ENCODE measurements at places on chromosomes 2 and 18.
A peak's percentile ranks its signal among the peaks of the same experiment; 100 is the strongest.

DNA sequence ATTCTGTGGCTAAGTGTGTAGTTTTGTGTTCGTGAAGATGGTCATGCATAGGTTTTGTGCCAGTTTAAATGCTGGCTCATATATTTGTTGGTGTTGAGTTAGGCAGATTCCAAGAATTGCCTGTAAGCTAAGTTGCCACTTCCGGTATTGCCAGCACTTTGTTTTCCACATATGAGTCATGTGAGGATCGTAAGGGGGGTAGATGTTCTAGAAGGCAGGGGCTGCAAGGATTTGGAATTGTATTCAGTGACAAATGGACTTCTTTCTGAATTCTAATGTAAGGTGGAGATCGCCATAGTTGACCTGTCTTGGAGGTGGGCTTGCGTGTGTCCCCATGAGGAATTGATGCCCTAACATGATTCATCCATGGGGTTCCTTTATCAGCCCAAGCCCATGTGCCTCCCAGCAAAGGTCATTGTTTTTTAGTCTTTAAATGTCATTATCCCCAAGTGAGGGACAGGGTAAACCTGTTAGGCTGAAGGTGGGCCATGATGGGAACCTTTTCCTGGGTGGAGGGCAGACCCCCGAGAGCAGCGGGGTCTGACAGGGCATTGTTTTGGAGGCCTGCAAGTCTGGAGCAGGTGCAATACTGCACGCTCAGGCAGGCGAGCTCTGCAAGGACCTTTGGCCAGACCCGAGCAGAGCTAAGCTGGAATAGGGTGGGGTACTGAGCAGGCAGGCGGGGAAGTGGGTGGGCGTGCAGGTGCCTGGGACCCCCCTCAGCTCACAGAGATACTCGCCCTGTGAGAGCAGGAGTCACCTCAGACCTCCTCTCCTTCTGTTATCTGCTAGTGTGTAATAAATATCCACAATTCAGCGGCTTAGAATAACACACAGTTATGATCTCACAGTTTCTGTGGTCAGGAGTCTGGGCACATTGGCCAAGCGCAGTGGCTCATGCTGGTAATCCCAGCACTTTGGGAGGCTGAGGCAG, 77.4 kb downstream of the LRRFIP1 start:
- no peak for DNase-seq

- no peak for DNase-seq
Observed at GRCh38 chr2:27118525-27119329, at the start of gene CGREF1. Gene CGREF1, minus strand, starts transcription at chr2:27119128. Its CDS starts 14,762 bp downstream, at chr2:27104366.

DNA sequence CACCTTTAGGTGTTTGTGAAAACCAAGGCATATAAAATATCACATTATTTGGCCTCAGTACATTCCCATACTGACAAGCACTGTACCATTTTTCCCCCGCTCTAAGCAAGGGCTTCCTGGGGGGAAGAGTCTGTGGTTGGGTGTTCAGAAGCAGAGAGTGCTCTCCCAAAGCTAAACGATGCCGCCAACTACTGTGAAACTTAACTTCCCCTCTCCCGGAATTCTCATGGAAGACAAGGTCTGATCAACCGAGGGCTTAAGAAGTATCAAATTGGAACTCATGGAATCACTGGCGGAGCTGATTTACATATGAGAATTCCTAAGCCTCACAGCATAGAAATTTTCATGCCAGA, 433 bp upstream of the MFF start:
- DNase-seq = no peak

GRCh38 chr2:192073878-192074277, 120.9 kb downstream of the TMEFF2 start:
- DNase-seq = no peak

GRCh38 chr2:202215179-202215578, 23.2 kb downstream of the SUMO1 start:
- no peak for DNase-seq

- DNase-seq = no peak
Observed at GRCh38 chr2:131801210-131801744, 273.6 kb downstream of the CCDC74A start.

GRCh38 chr2:117071556-117072102, 742.9 kb upstream of the DDX18 start:
- DNase-seq = peak; percentile 62

- no peak for DNase-seq
Observed at GRCh38 chr2:15584767-15585469, 6.8 kb upstream of the DDX1 start.

DNA sequence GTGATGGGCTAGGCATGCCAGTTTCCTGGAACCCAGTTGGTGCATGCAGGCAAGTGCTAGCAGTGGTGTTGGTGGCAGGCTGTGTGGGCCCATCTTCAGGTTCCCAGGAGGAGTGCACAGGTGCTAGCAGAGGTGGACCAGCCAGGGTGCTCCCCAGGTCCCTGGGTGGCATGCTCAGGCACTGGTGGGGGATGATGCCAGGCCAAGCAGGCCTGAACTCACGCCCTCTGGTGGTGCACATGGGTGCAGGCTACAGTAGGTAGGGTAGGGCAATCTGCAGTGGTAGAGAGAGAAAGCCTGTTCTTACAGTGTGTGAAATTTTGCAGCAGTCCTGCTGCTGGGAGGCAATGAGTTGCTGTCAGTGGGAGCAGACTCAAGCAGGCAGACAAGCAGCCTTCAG, 1651.8 kb downstream of the DPP10 start:
- DNase-seq = no peak

- DNase-seq = no peak
Observed at GRCh38 chr2:124805060-124805459, 780.0 kb downstream of the CNTNAP5 start.

DNA sequence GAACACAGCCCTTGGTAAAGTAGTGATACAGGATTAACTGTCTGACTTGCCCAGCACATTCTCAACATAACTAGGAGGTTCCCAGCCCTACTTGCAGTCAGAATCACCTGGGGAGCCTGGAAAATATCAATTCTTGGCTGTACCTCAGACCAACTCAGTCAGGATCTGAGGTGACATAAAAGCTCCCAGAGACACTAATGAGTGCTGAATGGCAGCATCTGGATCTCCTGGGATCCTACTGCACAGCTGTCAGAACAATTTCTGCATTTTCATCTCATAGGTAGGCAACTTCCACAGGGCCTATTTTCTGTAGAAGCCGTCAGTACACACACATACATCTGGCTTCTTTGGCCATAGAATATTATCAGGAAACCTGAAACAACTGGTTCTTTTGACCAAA, 138.8 kb downstream of the MYO5B start:
- no peak for DNase-seq

GRCh38 chr2:195696012-195696411, 39.0 kb downstream of the SLC39A10 start:
- DNase-seq = no peak

GRCh38 chr2:226847090-226847489, 11.2 kb downstream of the RHBDD1 start:
- DNase-seq = no peak

GRCh38 chr2:80303909-80304837, at the start of gene LRRTM1:
Gene LRRTM1, minus strand, starts transcription at chr2:80304752. Its CDS starts 933 bp downstream, at chr2:80303819.
- no peak for DNase-seq

DNA sequence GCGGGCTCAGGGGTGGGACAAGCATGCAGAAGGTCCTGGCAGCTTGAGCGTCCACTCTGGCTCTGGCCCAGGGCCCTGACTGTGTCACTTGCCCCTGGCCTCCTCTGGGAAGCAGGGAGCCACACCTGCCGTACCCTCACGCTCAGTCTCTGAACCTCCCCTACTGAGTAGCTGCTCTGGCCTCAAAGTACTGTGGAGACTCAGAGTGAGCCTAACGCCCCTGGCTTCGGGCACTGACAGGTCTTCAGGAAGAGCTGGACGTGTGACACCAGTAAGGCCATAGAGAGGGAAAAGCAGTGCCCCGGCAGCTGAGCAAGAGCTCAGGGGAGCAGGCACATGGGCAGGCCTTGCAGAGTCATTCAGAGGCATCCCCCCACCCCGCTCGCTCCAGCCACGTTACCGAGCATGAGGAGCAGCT, 73.3 kb downstream of the SFXN5 start:
- DNase-seq = peak; percentile 40

GRCh38 chr2:86557836-86558235, 5.4 kb downstream of the CHMP3 start:
- DNase-seq = no peak

- no peak for DNase-seq
Observed at GRCh38 chr2:151459358-151459757, 49.7 kb downstream of the RIF1 start.

DNA sequence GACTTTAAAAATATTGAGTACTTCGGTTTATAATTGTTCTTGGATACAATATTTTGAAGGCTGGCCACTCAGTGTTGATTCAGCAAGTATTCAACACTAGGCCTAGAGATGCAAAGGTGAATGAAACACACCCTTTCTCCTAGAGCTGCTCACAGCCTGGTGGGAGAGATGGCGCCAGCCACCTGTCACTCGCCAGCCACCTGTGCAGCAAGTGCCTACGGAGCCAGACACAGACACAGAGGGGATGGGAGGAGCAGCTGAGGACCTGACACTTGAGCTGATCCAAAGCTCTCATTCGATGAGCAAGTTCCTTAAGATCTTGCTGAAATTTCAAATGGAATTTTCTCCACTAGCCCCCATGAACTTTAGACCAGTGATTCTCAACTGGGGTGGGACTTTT, 151.1 kb upstream of the RIOK3 start:
- no peak for DNase-seq

- DNase-seq = no peak
Observed at GRCh38 chr18:600107-600506, 3.3 kb downstream of the CLUL1 start.

DNA sequence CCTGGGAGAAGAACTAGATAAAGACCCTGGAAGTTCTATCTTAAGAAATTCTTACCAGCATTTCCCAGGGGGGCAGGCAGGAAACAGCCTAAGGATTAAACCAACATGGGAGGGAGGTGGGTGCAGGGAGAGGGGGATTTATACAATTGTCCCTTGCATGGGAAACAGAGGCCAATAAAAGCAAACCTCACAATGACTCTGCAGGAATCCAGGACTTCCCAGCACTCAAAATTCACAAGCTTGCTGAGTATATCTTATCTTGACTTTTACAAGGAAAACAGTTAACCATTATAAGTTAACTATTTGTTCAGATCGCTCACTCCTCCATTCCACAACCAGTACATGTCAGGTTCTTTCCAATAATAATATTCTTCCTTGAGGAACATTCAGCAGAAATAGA, 241.3 kb downstream of the MREG start:
- DNase-seq = no peak

DNA sequence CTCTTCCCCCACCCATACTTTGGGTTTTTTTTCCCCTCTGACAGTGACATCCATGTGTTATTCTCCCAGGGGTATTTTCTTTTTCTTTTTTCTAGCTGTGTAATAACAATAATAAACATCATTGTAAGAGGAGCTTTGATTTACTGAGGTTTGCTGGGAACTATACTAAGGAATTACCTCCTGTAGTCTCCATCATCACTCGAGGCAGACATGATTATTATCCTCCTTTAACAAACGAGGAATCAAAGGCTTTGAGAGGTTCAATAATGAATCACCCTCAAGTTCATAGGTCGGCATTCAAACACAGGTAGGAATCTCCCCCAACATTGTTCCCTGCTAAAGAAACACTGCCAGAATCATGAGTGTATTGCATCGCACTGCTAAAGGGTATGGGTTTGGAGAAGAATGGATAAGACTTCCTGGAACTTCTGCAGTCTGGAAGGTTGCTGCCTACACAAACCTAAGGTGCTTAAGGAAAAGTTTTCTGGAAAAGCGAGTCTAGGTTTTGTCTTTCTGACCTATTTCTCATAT, 260.2 kb upstream of the SESTD1 start:
- DNase-seq = no peak

DNA sequence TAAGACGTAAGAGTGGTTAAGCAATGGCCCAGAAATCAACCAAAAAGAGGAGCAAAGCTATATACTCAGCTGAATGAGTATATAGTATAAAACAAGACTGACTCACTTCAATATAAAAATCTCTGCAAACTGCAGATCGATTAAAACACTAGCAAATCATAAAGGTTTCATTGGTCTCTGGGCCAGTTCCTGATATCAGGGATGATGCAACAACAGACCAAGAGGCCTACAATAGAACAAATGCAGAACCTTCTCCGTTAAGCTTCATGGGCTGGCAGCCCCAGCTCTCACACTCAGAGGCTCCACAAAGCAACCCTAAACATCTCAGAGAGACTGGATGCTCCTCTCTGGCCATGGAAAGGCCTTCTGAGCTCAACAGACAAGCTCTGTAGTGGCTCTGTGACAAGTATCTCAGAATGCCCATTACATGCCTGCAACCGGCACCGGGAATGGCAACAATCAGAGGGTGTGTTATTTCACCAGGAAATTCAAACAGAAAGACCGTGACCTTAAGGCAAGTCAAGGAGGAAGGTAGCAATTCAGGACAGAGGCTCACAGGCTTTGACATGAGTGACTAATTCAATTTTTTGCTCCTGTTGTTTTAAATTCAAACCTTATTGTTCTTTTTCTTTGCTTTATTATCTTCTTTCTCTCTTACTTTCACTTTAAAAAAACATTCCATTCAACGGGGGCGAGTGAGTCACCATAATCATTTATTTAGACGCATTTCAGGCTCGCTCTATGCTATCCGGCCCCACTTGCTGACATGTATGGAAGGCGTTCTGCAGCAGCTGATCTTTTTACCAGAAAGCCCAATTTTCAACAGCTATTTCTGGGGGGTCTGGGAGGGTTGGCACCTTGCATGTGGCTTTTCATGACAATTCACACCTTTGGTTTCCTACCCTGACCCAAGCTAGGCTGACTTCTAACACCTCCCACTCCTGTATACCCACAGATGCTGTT, 15.1 kb downstream of the CYRIA start:
- no peak for DNase-seq

- DNase-seq = no peak
Observed at GRCh38 chr2:40680547-40680946, 228.7 kb upstream of the SLC8A1 start.

DNA sequence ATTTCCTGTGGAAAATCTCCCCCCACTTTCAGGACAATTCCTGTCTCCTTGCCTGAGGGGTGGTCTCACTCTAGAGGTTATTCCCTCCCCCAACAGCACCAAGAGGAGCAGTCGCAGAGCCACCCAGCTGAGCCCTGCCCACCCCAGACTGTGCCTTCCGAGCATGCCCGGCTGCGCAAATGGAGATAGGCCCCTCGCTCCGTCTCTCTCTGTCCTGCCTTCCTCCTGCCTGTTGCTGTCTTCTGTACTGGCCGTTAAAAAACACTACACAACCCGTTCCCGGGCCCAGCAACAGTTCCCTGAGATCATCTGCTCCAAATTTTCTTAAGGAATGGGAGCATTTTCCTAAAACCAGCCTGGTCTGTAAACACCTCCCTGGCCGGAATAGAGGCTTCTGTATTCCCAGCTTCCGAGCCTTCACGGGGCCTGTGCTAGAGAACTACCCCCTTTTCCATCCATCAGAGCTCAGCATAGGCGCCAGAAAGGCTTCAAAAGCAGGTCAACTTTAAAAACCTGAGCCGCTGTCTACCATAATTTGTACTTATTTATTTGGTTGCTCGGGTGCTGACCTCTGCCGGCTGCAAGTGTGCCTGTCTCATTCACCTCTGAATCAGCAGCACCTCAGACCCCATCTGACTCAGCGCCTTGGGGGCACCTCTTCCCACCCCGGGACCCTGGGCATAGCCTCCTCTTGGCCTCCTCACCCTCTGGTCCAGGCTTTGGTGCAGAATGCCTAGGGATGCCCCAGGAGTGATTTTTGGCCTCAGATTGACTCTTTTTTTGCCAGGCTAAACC, 159.4 kb downstream of the PXDN start:
- no peak for DNase-seq
